Fibroblast of lung (primary cell): ENCODE measurements at places on chromosomes 7 and 10.

DNA sequence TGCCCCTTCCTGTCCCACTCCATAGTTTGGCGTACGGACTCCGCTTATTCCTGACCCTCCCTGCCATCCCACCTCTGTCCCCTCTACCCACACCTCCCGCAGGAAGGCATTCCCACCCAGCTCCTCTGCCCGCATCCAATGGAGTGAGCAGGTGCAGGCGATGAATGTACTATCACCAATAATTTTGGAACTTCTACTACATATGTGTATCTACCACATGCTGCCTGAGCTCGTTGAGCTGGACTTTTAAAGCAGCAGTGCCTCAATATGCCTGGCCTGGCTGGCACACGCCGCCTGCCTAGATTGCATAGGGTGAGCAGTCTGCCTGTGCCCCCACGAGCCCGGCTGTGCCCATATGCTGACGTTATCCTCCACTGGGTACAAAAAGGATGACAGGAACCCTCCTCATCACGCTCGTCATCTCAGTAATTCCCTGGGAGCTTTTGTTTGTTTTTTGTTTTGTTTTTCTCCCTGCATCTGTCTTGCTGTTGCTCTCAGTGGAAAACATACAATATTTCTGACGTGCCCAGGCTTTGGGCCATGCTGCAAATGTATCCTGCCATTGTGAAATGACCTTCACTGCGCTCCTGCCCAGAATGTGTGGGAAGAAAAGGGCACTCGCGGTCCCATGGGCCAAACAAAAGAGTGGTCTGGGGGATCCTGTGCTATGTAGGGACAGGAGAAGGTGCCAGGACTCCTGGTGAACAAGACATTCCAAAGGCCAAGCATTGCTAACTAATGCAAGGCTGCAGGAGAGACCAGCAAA is 302.8 kb downstream of the PTPRN2 start:
- no peak for DNase-seq

GRCh38 chr7:79933144-79933543 is 201.5 kb upstream of the GNAI1 start:
- DNase-seq = peak; percentile 51

- peak; percentile 59 for DNase-seq
Observed at GRCh38 chr10:77926566-77927401, at the start of gene DLG5. TSS of gene DLG5 (minus strand) at chr10:77926755. CDS start at chr10:77926520, 235 bp downstream.

DNA sequence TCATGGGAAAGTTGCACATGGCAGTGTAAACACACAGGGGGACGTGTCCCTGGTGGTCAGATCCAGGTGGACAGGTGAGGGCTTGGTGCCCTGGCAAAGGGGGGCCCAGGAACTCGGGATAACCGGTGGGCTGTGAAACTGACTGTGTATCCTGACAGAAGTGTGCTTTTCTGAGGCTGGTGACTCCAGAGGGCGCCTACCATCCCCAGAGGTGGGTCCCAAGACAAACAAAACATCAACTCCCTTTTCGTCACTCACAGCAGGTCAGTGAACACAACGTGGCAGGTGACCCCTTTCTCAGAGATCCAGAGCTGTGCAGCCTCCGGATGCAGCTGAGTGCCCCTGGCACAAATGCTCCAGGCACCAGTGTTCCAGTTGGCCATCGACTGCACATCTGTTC is 56.0 kb upstream of the DDC start:
- no peak for DNase-seq

GRCh38 chr7:98400542-98401340 is at the start of gene BAIAP2L1:
TSS of gene BAIAP2L1 (minus strand) at chr7:98401090. CDS start at chr7:98400852, 238 bp downstream.
- DNase-seq = peak; percentile 57

GRCh38 chr10:124448696-124449169 is 1.1 kb downstream of the NKX1-2 start:
- DNase-seq = no peak

- DNase-seq = no peak
Observed at GRCh38 chr10:92298487-92298886, 7.5 kb downstream of the MARCHF5 start.

- no peak for DNase-seq
Observed at GRCh38 chr7:69683002-69683401, 84.7 kb downstream of the AUTS2 start.

- DNase-seq = no peak
Observed at GRCh38 chr10:78203915-78204818, 170.5 kb downstream of the RPS24 start.

- DNase-seq = no peak
Observed at GRCh38 chr7:77391230-77391629, 24.9 kb downstream of the GSAP start.

DNA sequence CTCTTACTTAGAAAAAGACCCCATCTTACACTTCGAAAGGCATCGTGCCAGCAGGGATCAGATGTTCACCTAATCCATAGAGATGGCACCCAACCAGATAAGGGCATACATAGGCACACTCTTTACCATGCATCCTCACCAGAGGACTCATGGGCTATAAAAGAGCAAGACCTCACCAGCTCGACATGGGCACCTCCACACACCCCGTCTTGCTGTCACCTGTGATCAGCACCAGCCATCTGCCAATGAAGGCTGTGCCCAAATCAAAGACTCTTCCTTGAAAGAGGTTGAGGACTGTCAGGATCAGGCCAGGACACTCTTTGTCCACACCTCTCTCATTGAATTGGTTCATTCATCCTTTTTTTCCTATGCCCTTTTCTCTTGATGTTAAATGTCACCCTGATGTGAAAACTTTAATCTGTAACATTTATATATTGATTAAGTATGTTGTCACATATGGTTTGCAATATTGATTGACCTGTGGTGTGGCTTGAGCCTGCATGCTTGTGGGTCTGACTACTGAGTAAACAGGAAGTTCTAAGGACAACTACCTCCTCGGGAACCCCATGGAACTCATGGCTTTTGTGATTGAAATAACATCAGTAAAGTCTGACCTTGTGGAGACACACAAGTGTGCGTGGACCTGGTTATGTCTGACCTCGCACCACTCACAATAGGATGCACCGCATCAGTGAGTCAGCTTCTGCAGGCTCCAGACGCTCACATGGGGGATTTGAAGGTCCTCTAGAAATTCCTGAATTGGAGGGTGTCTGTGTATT is 75.5 kb downstream of the HTR5A start:
- no peak for DNase-seq

- no peak for DNase-seq
Observed at GRCh38 chr10:14191407-14191806, 139.3 kb downstream of the FRMD4A start.

DNA sequence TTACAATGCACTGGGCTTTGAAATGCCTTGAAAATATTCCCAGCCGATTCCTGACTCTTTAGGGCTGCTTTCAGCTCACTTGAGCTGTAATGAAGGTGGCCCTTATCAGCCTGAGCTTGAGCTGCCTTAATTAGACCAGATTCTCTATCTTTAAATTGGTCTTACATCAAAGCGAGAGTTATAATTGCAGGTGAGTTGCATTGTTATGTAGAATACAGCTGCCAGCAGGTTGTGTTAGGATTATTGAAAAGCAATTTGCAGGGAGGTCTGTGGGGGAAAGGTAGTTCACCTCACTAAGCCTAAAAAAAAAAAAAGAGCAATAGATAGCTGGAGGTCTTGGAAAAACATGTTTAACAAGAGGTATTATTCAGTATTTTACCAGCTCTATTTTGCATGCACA is 142.2 kb upstream of the HABP2 start:
- DNase-seq = no peak

DNA sequence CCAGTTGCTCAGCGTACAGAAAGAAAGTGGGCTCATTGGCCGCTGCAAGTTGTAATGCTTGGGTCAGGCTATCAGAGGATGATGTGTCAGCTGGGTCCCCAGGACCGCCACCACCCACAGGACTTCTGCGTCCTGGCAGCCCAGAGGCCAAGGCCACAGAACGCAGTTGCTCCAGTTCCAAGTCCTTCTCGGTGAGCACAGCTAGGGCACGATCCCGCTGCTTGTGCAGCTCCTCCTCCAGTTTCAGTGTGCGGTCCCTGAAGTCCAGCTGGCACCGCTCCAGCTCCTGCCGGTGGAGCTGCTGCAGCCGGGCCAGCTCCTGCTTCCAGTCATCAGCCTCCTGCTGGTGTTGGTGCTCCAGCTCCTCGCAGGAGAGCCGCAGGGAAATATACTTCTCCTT is 3.0 kb downstream of the GCC1 start:
- DNase-seq = peak; percentile 34

GRCh38 chr7:66033471-66034385 is 41.9 kb upstream of the ASL start:
- DNase-seq = peak; percentile 19

- peak; percentile 64 for DNase-seq
Observed at GRCh38 chr7:91212582-91212981, 51.7 kb upstream of the FZD1 start.

DNA sequence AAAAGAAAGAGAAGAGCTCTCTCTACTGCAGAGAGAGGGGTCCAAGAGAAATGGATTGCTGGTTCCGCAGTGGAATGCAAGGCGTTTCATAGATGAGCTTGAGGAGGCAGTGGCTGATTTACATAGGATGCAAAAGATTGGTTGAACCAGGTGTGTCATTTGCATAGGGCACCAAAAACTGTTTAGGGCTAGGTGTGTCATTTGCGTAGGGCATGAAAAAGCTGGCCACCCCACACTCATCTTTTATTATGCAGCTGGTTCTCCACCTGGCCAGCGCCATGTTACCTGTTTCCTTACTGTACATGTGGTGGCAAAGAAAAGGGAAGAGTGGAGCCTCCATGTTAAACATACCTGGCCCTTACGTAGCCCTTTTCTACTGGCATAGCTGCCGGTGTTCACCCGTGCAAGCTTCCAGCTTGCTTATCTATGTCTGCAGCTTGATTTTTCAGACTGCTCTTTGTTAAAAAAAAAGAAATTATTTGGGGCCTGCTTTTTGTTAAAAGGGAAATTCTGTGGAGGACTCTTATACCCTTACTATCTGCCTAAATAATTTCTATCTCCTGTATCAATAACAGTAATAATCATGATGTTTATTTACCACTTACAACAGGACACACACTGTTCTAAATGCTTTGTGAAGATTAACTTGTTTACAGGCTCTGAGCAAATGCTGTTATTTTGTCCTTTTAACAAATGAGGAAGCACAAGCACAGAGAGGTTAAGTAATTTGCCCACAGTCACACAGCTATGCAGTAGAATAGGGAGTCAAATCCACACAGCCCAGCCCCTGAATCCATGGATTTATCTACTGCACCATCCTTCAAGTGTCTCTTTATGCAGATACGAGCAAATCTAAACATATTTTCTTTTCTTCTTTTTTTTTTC is 33.3 kb downstream of the CASP7 start:
- DNase-seq = no peak

- peak; percentile 73 for DNase-seq
Observed at GRCh38 chr7:81482600-81483186, 287.2 kb downstream of the HGF start.

GRCh38 chr10:69069090-69070042 is 18.5 kb upstream of the SRGN start:
- peak; percentile 29 for DNase-seq

- DNase-seq = no peak
Observed at GRCh38 chr10:22438711-22439110, 93.4 kb downstream of the SPAG6 start.

DNA sequence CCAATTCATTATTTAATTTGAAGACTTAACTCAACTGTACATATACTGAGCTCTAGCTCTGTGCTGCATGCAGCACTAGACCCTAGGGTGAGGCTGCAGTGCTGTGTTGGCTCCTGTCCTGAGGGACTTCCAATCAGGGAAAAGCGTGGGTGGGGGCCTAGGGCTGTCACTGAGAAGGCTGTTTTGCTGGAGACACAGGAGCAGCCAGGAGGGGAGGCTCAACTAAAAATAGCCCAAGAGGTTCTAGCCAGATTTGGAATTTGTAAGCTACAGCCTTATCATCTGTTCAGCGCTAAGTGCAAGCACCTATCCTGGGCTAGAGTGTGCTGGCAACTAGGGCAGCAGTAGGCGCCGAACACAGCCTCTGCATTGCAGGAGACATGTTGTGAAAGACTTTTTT is 121.1 kb downstream of the VWC2 start:
- DNase-seq = no peak

GRCh38 chr10:84429926-84430520 is 101.6 kb downstream of the CCSER2 start:
- DNase-seq = peak; percentile 53

DNA sequence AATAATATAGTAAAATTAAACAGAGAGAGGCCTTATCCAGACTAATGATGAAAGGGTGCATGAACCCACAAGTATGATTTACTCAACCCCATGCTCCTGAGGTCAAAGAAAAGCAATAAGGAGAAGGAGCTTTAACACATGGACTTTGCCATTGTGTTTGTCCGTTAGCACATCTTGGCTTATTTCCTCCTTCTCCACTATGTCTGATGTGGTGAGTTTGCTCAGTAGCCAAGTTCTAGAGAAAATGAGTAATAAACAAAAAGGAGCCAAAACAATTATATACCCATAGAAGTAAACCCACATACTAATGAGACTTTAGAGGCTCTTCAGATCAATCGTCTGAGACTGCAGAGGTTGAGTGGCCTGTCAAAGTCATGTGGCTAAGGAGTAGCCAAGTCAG is 26.1 kb upstream of the ADD3 start:
- peak; percentile 72 for DNase-seq

DNA sequence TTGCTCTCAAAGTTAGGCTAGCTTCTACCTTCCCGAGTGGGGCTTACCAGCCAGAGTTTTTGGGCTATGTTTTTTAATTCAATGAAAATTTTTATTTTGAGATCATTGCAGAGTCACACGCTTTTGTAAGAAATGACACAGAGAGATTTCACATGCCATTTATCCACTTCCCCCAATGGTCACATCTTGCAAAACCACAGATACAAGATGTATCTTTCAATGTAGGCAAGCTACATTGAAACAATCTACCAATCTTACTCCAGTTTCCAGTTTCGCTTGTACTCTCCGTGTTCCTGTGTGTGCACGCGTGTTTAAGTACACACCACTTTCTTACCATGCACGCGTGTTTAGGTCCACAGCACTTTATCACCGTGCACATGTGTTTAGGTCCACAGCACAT is 89.4 kb upstream of the LEP start:
- no peak for DNase-seq

DNA sequence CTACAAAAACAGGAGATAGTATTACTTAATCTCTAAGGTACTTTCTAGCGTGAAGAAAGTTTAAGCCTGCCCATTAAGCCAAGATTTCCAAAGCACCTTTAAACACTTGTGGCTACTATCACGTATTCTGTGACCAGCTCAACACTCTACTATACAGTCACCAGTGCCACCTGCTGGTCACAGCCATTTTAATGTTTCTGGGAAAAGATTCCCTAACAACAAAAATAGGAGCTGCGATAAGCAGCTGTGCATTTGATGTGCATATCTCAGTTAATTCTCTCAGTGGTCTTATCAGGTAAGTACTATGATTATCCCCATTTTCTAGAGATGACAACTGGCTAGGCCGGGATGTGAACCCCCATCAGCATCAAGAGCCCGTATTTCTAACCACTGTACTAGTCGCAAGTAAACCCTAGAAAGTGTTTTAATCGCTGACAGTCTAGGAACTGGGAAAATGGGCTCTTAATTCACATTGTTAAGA is 860 bp downstream of the SEC31B start:
- peak; percentile 66 for DNase-seq
